ENCODE measurements at places on chromosomes 12 and 14.

DNA sequence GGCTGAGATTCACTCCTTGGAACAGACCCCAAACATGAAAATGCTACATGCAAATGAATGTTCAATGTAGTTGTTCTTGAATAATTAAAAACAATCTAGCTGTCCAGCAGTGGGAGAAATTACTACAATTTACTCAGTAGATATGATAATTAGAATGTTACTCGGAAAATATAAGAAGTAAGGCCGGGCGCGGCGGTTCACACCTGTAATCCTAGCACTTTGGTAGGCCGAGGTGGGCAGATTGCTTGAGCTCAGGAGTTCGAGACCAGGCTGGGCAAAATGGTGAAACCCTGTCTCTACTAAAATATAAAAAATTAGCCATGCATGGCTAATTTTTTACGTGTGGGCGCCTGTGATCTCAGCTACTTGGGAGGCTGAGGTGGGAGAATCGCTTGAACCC lies 15.3 kb upstream of the PTGER2 start:
- DNase-seq, result no peak

GRCh38 chr12:29544428-29545101 lies 47.1 kb upstream of the OVCH1 start:
- no peak for DNase-seq

DNA sequence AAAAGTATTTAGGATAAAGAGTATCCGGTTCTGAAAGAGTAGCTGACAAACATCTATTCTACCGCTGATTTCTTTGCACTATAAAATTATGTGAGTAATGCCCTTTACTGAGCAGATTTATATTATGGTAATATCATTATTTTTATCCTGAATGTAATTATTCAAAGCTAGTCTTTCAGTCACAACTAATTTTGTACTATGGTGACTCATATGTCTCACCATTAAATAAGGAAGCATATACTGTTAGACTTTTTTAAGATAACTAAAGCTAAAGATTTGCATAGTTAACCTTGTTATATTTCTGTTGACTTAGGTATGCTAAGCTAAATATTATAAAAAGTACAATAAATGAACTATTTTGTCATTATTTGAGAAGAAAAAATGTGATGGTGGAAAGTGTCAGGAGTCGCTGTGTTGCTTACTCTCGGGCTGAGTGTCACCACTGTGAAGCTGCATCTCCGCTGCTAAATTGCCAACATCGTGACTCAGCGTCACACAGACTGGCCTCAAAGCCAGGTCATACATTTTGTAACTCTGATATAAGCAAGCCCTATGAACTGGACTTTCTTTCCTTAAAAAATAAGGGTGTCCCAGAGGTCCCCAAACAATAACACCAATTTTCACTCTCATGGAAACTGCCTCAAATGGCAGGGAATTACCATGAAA lies 69.1 kb upstream of the SSTR1 start:
- DNase-seq, result no peak

DNA sequence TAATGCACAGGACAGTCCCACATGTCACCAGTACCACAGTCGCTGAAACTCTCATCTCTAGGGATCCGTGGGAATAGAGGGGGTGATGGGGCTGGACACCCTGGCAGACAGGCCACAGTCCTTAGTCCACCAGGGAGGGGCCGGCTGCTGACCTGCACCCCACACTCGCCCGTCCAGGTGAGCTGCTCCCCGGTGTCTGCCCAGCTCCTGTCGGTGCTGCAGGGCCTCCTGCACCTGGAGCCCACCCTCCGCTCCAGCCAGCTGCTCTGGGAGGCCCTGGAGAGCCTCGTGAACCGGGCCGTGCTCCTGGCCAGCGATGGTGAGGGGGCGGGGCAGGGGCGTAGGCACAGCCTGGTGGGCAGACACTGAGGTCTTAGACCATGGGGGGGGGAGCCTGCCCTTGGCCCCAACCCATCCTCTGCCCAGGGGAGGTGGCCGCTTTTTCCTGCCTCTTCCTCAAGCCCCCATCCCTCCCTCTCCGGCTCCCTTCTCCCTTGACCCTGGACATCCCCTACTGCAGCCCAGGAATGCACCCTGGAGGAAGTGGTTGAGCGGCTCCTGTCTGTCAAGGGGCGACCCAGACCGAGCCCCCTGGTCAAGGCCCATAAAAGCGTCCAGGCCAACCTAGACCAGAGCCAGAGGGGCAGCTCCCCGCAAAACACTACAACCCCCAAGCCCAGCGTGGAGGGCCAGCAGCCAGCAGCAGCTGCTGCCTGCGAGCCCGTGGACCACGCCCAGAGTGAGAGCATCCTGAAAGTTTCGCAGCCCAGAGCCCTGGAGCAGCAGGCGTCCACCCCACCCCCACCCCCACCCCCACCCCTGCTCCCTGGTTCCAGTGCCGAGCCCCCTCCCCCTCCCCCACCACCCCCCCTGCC lies 17.1 kb upstream of the ADSS1 start:
- DNase-seq, result no peak

DNA sequence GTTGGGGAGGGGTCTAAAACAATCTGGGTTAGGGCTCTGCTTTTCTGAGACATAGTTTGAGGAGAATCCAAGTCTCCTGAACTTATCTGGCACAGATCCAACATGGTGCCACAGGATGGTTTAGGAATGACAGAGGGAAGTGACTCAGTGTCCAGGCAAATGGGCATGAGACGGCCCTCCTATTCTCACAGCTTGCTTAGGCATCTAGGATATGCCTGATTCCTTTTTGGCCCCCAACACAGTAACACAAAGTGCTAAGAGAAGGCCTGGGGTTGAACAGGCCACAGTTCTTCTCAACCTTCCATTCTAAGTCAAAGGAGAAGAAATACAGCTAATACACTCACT lies 117.7 kb downstream of the ZFP36L1 start:
- no peak for DNase-seq

DNA sequence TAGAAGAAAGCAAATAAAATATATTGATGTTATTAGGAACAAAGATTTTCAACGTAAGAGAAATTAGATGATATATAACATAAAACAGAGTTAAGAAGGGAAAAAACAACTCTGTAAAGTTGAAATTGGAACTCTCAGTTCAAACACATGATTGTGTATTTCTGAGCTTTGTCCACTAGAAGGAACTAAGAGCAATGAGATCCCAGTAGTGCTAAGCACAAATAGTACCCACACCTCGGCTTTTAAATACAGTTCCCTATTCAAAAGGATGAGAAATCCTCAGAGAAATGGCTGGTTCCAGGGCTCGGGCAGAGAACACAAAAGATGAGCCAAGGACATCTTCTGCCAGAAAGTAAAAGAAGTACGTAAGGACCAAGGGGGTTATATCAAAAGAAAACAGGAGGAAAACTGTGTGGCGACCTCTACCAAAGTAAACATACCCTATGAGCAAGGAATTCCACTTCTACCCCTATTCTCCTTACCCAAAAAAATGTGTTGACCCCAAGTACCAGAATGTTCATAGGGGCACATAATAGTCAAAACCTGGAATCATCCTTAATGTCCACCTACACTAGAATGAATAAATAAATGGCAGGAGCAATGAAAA lies 96.6 kb downstream of the SPTSSA start:
- no peak for DNase-seq

GRCh38 chr14:61188978-61189808 lies 91.9 kb downstream of the TMEM30B start:
- DNase-seq, result no peak

DNA sequence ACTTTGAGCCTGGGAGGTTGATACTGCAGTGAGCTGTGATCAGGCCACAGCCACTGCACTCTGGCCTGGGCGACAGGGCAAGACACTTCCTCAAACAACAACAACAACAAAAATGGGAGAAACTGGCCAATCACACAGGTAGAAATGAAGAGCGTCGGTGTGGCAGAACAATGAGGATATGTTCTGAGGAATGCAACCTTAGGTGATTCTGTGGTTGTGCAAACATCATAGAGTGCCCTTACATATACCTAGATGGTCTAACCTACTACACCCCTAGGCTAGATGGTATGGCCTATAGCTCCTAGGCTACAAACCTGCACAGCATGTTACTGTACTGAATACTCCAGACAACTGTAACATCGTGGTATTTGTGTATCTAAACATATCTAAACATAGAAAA lies 3.7 kb upstream of the PRDM4 start:
- DNase-seq, result no peak

DNA sequence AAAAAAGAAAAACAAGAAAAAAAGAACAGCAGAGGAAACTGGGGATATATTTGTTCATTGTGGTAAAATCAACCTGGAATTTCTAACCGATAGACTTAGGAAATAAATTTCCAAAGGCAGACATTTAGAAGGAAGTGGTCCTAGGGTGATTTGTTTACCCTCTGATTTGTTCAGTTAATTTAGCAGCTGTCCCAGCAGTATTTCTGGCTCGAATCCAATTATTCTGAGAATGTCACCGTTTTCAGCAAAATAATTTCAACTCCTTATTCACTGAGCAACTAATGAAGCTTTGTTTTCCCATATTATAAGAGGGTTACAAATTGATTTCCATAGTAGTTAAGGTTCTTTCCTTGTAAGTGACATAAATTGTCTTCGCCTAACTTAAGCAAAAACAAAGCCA lies 285.2 kb upstream of the SYT10 start:
- DNase-seq, result no peak

DNA sequence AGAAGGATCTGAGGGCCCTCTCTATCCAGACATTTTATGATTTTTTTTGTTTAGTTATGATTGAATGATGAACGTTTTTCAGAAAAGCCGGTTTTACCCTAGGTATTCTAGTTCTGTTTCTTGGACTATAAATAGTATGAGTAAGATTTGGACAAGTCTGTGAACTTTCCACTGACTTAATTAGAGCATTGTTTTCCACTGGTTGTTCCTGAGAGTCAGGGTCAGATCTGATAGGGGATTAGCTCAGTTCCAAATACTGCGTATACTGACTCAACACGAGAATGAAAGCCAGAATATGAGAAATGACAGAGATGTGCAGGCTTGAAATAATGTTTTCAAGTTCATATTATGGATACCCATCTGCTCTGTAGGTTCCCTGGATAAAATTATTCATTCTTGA lies 361.6 kb downstream of the AEBP2 start:
- no peak for DNase-seq

DNA sequence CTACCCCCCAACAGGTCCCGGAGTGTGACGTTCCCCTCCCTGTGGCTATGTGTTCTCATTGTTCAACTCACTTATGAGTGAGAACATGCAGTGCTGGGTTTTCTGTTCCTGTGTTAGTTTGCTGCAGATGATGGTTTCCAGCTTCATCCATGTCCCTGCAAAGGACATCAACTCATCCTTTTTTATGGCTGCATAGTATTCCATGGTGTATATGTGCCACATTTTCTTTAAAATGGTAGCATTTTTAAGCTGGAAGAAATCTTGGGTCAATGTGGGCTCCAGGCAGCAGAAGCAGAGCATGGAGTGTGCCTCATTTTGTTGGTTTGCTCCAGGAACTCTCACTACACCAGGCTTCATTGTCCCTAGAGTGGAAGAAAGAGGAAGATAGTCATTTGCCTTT lies 47.6 kb upstream of the ITPR2 start:
- DNase-seq, result no peak

DNA sequence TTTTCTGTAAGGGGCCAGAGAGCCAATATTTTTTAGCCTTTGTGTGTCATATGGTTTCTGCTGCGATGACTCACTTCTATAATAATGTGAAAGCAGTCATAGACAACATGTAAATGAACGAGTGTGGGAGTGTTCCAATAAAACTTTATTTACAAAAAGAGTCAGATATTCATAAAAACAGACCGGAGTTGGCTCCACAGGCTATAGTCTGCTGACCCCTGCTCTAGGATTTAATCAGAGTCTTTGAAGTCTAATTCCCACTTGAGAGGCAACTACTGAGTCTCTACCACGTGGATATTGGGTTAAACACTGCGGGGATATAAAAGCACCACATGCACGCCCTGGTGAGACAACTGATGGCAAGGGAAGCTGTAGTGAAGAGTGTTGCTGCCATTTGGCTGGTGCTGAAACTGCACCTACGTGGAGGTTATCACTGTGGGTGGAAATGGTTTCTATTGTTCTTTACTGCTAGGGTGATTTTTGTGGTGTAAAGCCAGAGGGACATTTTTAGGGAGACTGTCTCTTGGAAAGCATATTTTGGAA lies 3.6 kb upstream of the NINJ2 start:
- peak; percentile 60 for DNase-seq

DNA sequence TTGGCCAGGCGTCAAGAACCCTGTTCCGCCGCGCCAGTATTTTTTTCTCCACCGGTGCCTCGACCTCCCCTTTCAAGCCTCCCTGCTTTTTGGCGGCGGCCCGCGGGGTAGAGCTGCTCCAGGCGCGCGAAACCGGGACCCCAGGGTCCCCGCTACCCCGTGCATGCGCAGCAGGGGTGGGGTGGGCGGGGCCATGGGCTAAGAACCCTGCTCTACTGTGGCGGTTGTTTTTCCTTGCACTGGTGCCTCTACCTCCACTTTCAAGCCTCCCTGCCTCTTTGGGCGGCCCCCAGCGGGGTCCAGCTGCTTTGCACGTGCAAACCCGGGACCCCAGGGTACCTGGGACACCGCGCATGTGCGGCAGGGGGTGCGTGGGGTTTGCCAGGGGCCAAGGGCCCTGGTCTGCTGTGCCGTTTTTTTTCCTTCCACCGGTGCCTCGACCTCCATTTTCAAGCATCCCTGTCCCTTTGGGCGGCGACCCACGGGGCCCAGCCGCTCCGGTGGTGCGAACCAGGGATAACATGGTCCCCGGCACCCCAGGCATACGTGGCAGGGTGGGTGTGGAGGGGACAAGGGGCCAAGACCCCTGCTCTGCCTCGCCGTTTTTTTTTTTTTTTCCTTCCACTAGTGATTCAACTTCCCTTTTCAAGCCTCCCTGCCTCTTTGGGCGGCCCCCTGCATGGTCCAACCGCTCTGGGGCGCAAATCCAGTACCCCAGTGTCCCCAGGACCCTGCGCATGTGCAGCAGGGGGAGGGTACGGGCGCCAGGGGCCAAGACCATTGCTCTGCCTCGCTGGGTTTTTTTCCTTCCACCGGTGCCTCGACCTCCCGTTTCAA lies 326.8 kb downstream of the ALG10 start:
- no peak for DNase-seq

GRCh38 chr12:131063413-131063812 lies 109.7 kb downstream of the ADGRD1 start:
- no peak for DNase-seq
